ENCODE measurements at places on chromosomes 5 and 9.

- DNase-seq, result no peak
Observed at GRCh38 chr5:114660791-114661190, 298.9 kb downstream of the KCNN2 start.

- no peak for DNase-seq
Observed at GRCh38 chr5:54772231-54772630, 213.2 kb downstream of the ESM1 start.

DNA sequence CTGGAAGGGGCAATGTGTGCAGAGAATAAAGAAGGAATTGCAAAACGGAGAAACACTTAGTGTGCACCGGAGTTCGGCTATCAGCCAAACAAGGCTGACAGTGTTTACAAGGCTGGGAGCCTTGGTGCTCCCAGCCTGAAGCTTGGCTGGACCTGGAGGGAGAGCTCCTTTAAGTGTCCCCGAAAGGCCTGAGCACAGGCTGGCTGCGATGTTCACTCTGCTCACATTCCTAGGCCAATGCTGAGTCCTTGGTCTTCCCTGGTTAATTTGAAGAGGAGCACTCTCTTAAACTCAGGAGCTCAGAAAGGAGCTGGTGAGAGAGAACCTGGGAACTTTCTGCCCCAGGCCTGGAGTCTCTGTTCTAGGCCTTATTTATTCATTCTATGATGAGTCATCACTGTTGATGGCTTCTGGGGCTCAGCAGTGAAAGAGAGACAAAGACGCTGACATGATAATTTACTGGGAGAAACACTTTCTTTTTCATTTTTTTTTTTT, 88.6 kb upstream of the MYO10 start:
- DNase-seq, result no peak

GRCh38 chr9:137688725-137689124, 69.9 kb downstream of the EHMT1 start:
- DNase-seq, result no peak

DNA sequence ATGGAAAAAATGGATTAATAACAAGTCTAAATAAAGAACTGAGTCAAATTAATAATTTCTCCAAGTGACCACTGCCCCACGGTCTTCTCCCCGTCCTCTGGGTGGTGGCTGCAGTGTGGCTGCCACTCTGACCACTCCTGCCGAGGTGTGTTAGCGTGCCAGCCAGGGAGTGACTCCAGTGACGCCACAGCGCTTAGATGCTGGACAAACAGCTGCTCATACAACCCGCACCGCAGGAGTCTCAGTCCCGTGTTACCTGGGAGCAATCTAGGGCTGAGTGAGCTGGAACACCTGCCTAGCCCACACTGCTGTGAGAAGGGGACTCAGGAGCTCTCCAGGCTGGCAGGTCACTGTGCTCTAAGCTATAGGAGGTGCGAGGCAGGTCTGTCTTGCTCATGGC, 10.2 kb downstream of the MAPK9 start:
- no peak for DNase-seq

- DNase-seq, result no peak
Observed at GRCh38 chr9:74036549-74037231, 460.4 kb upstream of the RORB start.

- no peak for DNase-seq
Observed at GRCh38 chr9:110742741-110743371, 74.3 kb downstream of the MUSK start.

All from NCI-H524 treated with DMSO at 0.1 percent for 48 hours (cell line).